ENCODE measurements at places on chromosomes 1 and 21. TPM values are rescaled to one million over a fixed set of nuclear protein-coding genes. Genes with fewer than 3 reads are reported as not detected.

- no peak overlapping the region for H3K27ac ChIP-seq
- no peaks in the 10 kb centered on the region for H3K27me3 ChIP-seq
- peaks cover 67% of the 10 kb centered on the region for H3K36me3 ChIP-seq
- no peak for DNase-seq
- no peaks in the 10 kb centered on the region for H3K4me1 ChIP-seq
These were observed 111.4 kb downstream of the NPHP4 start for GRCh38 chr1:5880630-5881405.

DNA sequence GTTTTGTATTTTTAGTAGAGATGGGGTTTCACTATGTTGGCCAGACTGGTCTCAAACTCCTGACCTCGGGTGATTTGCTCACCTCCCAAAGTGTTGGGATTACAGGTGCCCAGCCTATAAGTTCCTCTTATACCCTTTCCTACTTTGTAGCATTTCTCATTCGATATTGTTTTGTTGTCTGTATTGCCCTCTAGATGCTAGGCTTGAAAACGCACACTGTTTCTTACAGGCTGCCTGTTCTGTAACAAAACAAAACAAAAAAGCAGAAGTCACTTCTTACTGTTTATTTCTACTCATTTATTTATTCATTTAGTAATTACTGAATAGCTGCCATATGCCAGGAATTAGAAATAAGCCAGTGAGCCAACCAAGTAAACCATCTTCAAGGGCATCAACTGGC is 136.9 kb upstream of the BMP8A start:
- no peaks in the 10 kb centered on the region for H3K27me3 ChIP-seq
- no peak overlapping the region for H3K4me3 ChIP-seq
- H3K36me3 ChIP-seq = peaks cover 100% of the 10 kb centered on the region
- no peak for DNase-seq
- no peak overlapping the region for H3K27ac ChIP-seq
- H3K4me1 ChIP-seq = peaks cover 9% of the 10 kb centered on the region

DNA sequence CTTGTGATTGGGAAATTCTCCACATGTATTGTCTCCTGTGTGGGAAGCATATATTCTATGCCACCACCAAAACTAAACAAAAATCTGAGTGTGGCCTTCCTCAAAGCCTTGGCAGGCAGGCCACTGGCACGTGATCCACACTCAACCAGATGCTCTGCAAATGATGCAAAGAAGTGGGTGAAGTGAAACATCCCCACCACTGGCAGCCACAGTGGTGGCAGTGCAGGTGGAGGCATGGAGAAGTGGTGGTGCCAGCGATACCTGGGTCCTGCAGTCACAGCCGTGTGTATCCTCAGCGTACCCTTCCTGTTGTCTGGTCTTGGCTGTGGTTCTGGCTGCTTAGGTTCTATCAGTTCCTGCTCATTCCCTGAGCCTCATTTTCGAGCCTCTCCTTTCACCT is 65.2 kb downstream of the PLPPR5 start:
- no peak overlapping the region for H3K4me3 ChIP-seq
- H3K27me3 ChIP-seq = no peaks in the 10 kb centered on the region
- no peaks in the 10 kb centered on the region for H3K36me3 ChIP-seq
- H3K4me1 ChIP-seq = no peaks in the 10 kb centered on the region
- no peak for DNase-seq

- no peaks in the 10 kb centered on the region for H3K4me1 ChIP-seq
- H3K36me3 ChIP-seq = no peaks in the 10 kb centered on the region
- H3K27me3 ChIP-seq = no peaks in the 10 kb centered on the region
- no peak overlapping the region for H3K27ac ChIP-seq
- no peak for DNase-seq
- H3K4me3 ChIP-seq = no peak overlapping the region
These were observed 18.9 kb upstream of the OR10J5 start for GRCh38 chr1:159554696-159555095.

DNA sequence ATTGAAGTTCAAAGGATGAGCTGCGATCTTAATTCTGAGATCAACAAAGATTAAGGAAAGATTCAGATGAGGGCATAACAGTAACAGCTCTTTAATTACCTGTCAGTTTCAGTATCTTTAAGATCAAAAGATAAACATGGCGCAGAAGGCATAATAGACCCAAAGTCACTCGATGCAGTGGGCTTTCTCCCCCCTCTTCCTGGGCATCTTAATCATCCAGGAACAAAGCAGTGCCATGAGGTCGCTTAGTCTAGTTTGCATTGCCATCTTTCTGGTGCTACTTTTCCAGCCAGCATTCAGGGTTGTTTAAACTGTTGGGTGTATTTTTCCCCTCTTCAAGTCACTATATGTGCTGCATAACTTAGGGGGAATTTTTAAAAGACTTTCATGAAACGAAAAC is 72.3 kb downstream of the HUNK start:
- H3K4me3 ChIP-seq = no peak overlapping the region
- H3K36me3 ChIP-seq = no peaks in the 10 kb centered on the region
- no peak for DNase-seq

GRCh38 chr1:202034149-202034682 is 23.8 kb downstream of the ELF3 start:
- no peaks in the 10 kb centered on the region for H3K27me3 ChIP-seq
- peak overlapping the region; percentile 78 for H3K27ac ChIP-seq
- no peaks in the 10 kb centered on the region for H3K36me3 ChIP-seq
- no peak for DNase-seq

GRCh38 chr1:145689922-145690321 is 17.2 kb downstream of the PDZK1 start:
- H3K27me3 ChIP-seq = no peaks in the 10 kb centered on the region
- no peak for DNase-seq
- no peaks in the 10 kb centered on the region for H3K4me1 ChIP-seq
- no peaks in the 10 kb centered on the region for H3K36me3 ChIP-seq
- H3K27ac ChIP-seq = no peak overlapping the region

GRCh38 chr1:151833172-151833900 is 1.7 kb upstream of the RORC start:
- H3K4me3 ChIP-seq = no peak overlapping the region
- no peak overlapping the region for H3K27ac ChIP-seq
- H3K4me1 ChIP-seq = peaks cover 56% of the 10 kb centered on the region
- no peaks in the 10 kb centered on the region for H3K36me3 ChIP-seq
- no peaks in the 10 kb centered on the region for H3K27me3 ChIP-seq
- DNase-seq = no peak

DNA sequence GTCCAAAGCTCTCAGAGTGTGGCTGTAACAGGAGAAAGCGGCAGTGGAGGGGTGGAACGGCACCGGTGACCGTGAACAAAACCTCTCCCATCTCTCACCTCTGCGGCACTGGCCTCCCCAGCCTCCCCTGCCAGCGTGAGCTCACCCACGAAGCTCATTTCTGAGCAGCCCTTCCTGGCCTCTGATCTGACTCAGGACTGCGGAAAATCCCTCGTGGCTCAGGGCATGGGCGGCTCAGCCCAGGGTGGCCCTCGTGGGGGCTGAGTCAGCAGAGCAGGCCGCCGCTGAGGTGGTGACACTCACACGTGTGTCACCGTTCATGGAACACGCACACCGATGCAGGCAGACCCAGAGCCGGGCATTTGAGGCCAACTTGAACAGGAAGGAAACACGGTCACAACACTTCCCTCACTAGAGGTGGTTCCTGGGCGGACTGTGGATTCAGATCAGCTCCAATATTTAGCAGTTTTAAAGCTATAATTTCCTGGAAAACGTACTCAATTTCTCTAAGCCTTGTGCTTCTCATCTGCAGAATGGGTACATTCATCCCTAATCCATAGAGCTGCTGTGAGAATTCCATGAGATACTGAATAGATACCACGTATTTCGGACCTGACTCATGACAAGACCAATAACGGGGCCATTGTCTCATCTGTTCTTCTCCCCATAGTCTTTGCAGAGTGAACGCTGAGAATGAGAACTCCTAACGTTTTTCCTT is 115.0 kb upstream of the TMPRSS2 start:
- no peak for DNase-seq
- no peak overlapping the region for H3K4me3 ChIP-seq
- no peaks in the 10 kb centered on the region for H3K36me3 ChIP-seq
- no peaks in the 10 kb centered on the region for H3K4me1 ChIP-seq

DNA sequence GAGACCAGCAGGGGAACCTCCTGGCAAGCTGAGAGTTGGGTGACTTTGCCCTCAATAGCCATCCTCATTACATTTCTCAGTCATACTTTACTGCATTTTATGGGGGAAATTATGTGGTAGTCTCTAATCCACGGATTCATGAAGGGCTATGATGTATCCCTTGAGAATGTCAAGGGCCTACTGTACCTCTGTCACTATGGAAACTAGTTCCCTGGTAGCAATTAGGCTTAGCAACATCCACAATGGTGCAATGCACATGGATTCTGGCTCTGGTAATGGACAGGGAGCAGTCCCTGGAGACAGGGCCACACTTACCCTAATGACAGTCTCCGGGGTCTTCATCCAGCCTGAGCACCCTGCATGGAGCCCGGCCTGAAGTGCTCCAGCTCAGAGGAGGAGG is 26.5 kb downstream of the LRRN2 start:
- no peak overlapping the region for H3K27ac ChIP-seq
- H3K4me3 ChIP-seq = no peak overlapping the region
- no peaks in the 10 kb centered on the region for H3K4me1 ChIP-seq
- H3K36me3 ChIP-seq = no peaks in the 10 kb centered on the region
- H3K27me3 ChIP-seq = no peaks in the 10 kb centered on the region
- DNase-seq = no peak

DNA sequence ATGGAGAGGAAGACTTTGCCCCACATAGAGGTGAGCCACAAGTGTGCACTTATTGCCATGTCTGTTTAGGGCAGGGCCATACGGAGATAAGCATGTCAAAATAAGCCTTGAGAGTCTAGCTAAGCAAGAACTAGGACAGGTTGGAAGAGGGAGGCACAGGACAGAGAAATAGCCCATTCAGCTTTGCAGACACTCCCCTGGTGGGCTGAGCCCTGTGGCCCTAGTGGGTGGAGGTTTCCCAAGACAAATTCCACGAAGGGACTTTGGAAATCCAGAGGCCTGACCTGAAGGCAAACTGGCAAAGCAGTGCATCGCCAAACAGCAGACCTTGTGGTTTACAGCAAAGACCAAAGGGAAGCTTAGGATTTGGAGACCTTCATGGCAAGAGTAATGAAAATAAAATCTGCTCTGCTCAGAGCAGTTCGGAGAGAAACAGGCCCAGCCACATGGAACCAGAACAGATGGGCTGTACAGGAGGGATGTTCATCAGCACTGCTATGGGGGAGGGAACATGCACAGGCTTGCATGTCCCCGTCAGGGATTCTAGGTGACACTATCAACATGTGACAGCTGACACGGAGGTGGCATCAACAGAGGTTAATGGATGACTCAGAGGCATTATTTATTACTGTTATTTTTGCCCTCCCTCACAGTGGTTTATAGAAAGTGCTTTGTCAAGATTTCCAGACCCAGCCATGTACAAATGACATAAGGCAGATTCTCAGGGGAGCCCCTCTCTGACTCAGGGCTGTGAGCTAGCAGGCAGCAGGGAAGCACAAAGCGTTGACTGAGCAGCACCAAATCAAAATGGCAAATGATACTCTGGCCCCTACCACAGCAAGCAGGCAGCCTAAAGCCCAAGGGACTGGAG is 90.1 kb upstream of the IRF2BP2 start:
- no peaks in the 10 kb centered on the region for H3K27me3 ChIP-seq
- no peaks in the 10 kb centered on the region for H3K36me3 ChIP-seq
- no peak overlapping the region for H3K27ac ChIP-seq
- H3K4me1 ChIP-seq = peaks cover 4% of the 10 kb centered on the region

- H3K4me1 ChIP-seq = no peaks in the 10 kb centered on the region
- H3K4me3 ChIP-seq = no peak overlapping the region
- H3K27me3 ChIP-seq = no peaks in the 10 kb centered on the region
- H3K36me3 ChIP-seq = no peaks in the 10 kb centered on the region
- DNase-seq = no peak
These were observed 23.0 kb downstream of the CHD5 start for GRCh38 chr1:6157132-6157527.

GRCh38 chr21:25329227-25329825 is 278.0 kb downstream of the MRPL39 start:
- H3K27ac ChIP-seq = no peak overlapping the region
- no peaks in the 10 kb centered on the region for H3K27me3 ChIP-seq
- no peaks in the 10 kb centered on the region for H3K4me1 ChIP-seq
- H3K36me3 ChIP-seq = no peaks in the 10 kb centered on the region
- H3K4me3 ChIP-seq = no peak overlapping the region

- DNase-seq = no peak
- H3K27me3 ChIP-seq = no peaks in the 10 kb centered on the region
- no peaks in the 10 kb centered on the region for H3K36me3 ChIP-seq
- no peaks in the 10 kb centered on the region for H3K4me1 ChIP-seq
These were observed 97.9 kb downstream of the TRIM11 start for GRCh38 chr1:228308628-228309325.

DNA sequence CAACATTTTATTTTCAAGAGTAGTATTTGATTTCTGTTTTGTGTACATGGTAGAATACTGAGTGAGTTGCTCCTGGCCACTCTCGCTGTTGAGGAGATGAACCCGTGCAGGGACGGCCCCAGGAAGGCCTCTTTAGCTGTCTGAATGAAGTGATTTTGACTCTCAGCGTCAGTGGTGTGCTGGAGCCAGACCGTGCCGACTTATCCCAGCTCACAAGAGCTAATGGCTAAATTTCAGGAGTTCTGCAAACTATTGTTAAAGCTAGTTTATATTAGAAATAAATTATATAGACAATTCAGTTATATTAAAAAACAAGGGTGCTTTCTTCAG is 111.2 kb upstream of the KIF26B start:
- no peak for DNase-seq
- H3K4me1 ChIP-seq = peaks cover 4% of the 10 kb centered on the region
- no peaks in the 10 kb centered on the region for H3K36me3 ChIP-seq
- no peaks in the 10 kb centered on the region for H3K27me3 ChIP-seq

DNA sequence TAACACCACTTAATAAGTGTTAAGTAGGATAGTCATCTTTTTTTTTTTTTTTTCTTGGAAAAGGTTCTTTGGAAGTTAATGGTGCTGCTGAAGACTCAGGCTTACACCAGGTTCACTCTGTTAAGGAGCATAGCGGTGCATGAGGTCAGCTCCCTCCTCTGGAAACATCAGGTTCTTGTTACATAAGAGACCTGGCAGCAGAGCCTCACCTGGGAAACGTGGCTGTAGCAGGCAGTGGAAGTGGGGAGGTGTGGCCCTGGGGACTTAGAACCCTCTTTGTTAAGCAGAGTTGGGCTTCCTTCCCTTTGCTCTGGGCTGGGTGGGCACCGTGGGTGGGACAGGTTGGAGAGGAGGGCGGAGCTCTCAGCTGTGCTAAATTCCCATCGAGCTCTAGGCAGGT is 104.1 kb downstream of the CNIH3 start:
- no peaks in the 10 kb centered on the region for H3K27me3 ChIP-seq
- no peaks in the 10 kb centered on the region for H3K36me3 ChIP-seq
- H3K4me1 ChIP-seq = peaks cover 7% of the 10 kb centered on the region
- peak; percentile 39 for DNase-seq

- H3K27me3 ChIP-seq = no peaks in the 10 kb centered on the region
- no peaks in the 10 kb centered on the region for H3K36me3 ChIP-seq
- no peak overlapping the region for H3K27ac ChIP-seq
- no peak overlapping the region for H3K4me3 ChIP-seq
- no peaks in the 10 kb centered on the region for H3K4me1 ChIP-seq
These were observed 91.9 kb downstream of the LEPR start for GRCh38 chr1:65512383-65512782.

- no peak for DNase-seq
- H3K4me1 ChIP-seq = no peaks in the 10 kb centered on the region
- no peak overlapping the region for H3K27ac ChIP-seq
- no peaks in the 10 kb centered on the region for H3K36me3 ChIP-seq
- H3K27me3 ChIP-seq = no peaks in the 10 kb centered on the region
These were observed 853.4 kb downstream of the NCAM2 start for GRCh38 chr21:21851657-21852056.

CLDN17 gene
- total RNA-seq = not detected

TAS1R1 gene
- not detected for total RNA-seq

AIRE gene
- total RNA-seq = not detected

KLF17 gene
- total RNA-seq = not detected

AMPD1 gene
- not detected for total RNA-seq

COL9A2 gene
- 30.4 TPM for total RNA-seq

CFH gene
- 44.0 TPM for total RNA-seq

RBM8A gene
- total RNA-seq = 30.1 TPM

MATN1 gene
- total RNA-seq = not detected

CYYR1 gene
- total RNA-seq = 9.9 TPM

Data from upper lobe of left lung (tissue), 6 donors.